ENCODE measurements at places on chromosomes 11 and 22.

DNA sequence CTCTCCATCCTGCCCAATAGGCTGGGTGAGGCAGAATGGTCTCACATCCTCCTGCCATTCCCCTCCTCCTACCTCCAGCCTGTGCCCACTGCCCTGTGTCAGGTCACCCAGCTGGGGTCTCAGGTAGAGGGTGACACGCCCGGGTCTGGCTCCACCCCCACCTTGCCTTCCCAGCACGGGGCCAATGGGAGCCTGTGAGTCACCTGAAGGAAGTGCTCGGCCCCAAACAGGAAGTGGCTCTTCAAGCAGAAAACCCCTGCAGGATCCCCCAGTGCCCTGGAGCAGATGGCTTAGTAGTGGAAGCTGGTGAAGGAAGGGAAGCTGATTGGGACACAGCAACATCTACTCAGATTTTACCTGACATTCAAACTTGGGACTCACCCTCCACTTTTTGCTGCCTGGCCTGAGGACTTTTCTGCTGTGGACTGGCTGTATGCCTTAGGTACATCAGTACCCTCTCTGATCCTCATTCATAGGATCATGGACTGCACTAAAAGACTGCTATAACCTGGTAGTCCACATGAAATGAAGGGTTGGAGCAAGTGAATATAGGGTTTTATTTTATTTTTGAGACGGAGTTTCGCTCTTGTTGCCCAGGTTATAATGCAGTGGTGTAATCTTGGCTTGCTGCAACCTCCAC is 33.4 kb downstream of the GDPD5 start:
- no peak for DNase-seq

DNA sequence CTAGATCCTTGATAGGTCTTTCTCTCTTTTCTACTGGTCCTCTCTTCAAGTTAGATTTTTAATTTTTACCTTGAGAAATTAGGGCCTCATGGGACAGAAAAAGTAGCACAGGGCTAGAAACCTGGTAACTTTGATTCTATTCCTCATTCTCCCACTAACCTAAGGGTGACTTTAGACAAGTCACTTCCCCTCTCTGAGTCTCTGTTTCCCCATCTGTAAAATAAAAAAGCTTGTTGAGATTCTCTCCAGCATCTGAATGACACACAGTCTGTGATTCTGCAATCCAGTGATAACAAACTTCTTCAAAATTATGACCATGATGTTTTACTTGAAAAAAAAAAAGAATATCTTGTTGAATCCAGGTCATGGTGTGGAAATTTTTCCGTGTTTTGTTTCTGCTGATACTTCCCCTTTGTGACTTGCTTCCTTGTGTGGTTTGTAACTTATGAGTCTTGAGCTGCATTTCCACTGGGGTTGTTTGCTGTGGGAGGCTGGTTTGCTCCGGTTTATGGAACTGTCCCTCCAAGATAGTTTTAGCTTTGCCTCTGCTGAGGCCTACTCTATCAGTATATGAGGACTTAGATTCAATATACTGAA is 9.8 kb upstream of the MPEG1 start:
- DNase-seq, result no peak

- no peak for DNase-seq
Measured at GRCh38 chr11:78290293-78291176, 101.8 kb downstream of the USP35 start.

- no peak for DNase-seq
Measured at GRCh38 chr11:123051634-123052033, 10.3 kb downstream of the HSPA8 start.

Measured in omental fat pad (tissue), 4 donors.